Thymus (tissue), 14 donors: ENCODE measurements at places on chromosomes 16 and 17.

DNA sequence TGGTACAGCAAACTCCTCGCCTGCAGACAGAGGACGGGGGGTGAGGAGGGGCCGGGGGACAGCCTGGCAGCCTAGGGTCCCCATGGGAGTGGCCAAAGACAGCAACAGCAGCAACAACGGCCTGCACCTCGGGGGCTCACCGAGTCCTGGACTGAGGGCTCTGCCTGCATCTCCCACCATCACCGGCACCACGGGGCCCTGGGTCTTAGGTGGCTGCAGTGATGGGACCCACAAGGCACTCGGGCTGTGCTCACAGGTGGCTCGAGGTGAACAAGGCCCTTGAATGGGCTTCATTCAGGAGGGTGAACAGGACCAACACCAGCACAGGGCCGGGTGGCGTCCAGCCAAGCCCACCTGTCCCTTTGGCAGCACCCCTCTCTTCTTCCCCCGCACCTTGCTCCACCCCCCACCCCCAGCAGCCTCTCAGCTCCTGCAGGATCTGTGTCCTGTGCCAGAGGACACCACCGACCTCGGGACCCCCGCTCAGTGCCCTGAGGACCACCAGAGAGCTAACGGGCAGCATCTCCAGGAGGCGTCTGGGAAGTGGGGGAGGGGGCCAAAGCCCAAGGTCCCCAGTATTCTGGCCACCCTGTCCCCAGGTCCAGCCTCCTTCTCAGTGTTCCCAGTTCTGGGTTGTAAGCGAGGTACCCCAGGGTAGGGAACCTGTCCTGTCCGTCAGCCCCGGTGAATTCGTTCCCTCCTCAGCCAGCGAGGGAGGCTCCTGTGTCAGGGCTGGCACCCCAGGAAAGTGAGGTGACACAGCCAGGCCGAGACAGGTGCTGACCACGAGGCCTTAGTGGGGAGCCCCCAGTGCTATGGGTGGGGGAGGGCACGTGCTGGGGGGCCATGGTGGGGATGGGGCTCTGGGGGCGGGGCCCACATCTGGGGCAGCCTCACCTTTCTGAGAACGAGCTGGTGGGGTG, 94.3 kb downstream of the TBC1D16 start:
- no peak for DNase-seq

- no peak for DNase-seq
Observed at GRCh38 chr17:6970992-6971391, 24.9 kb upstream of the ALOX12 start.

GRCh38 chr17:82528484-82529265, 9.1 kb downstream of the FOXK2 start:
- DNase-seq: no peak

DNA sequence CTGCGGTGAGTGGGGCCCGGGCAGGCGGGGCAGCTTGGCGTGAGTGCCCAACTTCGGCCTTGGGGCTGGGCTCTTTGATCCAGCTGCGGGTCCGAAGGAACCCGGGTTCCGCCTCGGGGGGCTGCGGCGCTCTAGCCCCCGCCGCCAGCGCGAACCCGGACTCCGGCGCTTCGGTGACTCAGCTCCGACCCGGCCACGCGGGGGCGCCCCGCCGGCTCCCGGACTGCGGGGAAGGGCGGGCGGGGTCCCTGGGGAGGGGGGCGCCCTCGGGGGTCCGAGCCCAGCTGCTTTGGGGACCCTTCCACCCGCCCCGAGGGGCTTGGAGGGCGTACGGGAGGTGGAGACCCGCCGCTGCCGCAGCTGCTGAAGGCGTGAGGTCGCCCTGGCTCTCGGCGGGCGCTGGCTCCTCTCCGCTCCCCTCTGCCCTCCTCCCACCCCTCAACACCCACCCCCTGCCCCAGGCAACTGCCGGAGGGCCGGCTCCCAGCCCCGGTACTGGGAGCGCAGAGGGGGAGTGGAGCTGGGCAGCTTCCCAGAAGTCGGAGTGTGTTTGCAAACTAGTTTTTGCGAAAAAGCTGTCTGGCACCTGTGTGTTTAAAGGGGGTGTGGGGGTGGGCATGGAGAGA, 516 bp downstream of the CPNE2 start:
- no peak for DNase-seq

- DNase-seq: peak; percentile 77
Observed at GRCh38 chr16:84652566-84652965, 4.3 kb downstream of the KLHL36 start.
